Daoy (cell line): ENCODE measurements at places on chromosomes 4 and X. TPM values are rescaled to one million over a fixed set of nuclear protein-coding genes. Genes with fewer than 3 reads are reported as not detected.

GRCh38 chr4:2469192-2469984 is 482 bp downstream of the RNF4 start:
- peak; percentile 51 for DNase-seq

DNA sequence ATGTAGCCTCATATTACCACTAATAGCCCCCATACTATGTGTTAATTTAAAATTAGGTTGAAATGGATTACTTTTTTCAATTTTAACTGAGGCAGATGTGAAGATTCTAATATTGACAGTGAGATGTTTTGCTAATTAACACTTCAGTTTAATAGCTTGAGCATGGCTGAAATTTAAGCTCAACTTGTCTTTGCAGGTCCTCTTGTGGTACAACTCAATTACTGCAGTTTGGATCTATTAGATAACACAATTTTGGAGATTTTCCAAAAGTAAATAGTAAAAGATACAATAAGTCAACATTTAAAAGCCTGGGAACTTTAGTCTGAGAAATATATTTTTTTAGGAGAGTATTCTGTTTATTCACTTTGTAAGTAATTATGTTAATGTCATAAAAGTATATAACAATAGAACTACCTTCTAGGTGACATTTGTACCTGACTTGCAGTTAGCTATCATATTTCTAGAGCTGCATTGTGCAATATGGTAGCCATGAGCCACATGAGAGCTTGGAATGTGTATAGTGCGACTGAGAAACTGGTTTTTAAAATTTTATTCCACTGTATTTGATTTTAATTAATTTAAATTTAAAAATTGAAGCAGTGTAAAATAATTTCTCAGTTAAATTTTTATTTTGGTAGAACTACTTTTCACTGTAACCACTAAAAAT is 73.1 kb upstream of the FMR1 start:
- DNase-seq = no peak

- DNase-seq = no peak
These were observed 19.5 kb upstream of the SUPT20HL2 start for GRCh38 chrX:24333371-24333770.

DNA sequence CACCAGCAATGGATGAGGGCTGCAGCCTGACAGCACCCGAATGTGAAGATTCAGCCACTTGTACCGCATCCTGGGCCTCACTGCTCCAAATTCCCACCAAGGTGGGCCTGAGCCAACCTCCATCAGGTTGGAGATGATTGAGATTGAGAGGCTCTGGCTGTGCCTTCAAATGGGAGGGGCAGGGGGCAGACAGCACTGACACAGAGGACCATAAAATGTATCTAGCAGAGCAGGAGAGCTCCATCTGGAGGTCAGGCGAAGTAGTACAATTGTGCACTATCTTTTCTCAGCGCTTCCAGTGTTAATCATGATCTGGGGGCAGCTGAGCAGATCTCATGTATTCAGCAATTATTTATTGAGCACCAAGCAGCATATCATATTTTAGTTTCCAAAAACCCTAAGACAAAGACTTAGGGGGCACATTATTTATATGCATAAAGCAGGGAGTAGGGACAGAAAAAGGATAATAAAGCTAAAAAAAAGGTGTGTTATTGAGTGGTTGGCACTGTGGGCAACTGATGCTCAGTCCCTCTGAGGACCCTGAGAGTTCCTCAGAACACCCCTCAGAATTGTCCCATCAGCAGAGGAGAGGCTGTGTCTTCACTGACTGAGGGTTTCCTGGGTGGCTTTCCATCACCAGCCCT is 31.6 kb upstream of the C1QTNF7 start:
- DNase-seq = peak; percentile 45

The TRIM2 gene
- total RNA-seq = 6.7 and 9.9 TPM in 2 replicates

The CCSER1 gene
- total RNA-seq = 0.80 and 1.0 TPM in 2 replicates

DNA sequence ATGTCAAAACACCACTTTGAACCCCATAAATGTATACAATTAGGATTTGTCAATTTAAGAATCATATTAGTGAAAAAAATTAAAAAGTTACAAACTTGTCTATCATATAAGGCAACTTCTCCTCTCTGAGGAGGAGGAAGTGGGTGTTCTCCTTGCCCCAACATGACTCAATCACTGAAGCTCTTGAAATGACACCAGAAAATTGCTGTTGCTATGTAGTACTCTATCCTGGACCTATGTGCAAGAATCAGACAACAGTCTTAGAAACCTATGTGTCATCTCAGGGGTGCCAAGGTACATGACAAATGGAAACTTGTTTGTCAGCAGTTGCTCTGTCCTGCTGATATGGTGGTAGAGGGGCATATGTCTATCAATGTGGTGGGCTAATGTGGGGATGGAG is 47.7 kb downstream of the HMGB3 start:
- no peak for DNase-seq

The CT47B1 gene
- total RNA-seq = not detected in 2 replicates
